Pancreas (tissue), 10 donors: ENCODE measurements at places on chromosomes 7 and 10.

DNA sequence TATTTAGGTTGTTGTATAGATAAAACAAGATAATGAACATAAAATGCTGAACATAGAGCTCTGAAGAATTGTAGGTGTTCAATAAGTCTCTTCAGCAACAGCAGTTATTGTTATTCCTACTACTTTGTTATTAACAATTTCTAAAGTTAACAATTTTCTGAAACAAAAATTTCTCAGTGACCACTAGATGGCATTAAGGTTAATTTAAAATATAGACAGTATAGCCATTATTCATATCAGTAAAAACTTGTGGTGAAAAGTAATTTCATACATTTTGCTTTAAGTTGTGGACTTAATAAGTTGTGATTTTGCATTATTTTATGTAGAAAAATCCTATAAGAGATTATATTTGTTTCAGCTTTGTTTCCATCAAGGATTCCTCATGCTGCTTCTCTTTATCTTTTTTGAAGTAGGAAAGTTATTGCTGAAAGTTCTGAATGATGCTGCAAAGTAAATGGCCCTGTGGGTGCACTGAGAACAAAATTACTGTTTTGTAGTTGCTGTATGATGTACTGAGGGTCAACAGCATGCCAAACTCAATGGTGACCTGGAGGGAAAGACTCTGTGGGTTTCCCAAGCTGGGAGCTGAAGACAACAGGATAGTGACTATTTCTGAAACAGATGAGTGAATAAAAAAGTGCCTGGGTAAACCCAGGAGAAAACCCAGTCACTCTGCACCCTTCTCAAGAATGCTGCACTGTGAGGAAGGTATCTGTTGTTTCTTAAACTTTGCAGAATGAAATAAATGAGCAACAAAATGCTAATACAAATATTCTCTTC lies 253.6 kb downstream of the KIF20B start:
- DNase-seq, result no peak

DNA sequence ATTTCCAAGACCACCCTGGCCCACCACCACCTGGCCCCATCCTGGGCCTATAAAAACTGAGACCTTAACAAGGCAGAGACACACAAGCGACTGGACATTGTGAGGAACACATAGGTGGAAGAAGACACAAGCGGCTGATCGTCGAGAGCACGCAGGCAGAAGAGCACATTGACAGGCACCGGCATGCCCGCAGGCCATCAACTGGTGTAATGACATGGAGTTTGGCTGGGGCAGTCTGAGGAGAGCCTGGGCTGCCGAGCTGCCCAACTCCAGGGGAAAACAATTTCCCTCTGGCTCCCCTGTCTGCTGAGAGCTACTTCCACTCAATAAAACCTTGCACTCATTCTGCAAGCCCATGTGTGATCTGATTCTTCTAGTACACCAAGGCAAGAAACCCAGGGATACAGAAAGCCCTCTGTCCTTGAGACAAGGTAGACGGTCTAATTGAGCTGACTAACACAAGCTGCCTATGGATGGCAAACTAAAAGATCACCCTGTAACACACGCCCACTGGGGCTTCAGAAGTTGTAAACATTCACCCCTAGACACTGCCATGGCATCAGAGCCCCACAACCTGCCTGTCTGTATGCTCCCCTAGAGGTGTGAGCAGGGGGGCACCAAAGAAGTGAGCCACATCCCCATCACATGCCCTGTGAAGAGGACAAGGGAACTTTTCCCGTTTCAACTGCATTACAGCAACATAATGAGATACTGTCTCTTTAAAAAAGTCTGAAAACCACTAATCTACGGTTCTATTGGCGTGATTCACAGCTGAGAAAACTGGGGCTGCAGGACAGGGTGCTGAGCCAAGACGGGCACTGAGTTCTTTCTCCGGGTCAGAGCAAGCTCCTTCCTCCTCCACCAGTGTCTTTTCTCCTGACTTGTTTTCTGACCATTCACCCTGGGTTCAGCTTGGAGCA lies 18.5 kb upstream of the TNS3 start:
- DNase-seq, result peak; percentile 23

DNA sequence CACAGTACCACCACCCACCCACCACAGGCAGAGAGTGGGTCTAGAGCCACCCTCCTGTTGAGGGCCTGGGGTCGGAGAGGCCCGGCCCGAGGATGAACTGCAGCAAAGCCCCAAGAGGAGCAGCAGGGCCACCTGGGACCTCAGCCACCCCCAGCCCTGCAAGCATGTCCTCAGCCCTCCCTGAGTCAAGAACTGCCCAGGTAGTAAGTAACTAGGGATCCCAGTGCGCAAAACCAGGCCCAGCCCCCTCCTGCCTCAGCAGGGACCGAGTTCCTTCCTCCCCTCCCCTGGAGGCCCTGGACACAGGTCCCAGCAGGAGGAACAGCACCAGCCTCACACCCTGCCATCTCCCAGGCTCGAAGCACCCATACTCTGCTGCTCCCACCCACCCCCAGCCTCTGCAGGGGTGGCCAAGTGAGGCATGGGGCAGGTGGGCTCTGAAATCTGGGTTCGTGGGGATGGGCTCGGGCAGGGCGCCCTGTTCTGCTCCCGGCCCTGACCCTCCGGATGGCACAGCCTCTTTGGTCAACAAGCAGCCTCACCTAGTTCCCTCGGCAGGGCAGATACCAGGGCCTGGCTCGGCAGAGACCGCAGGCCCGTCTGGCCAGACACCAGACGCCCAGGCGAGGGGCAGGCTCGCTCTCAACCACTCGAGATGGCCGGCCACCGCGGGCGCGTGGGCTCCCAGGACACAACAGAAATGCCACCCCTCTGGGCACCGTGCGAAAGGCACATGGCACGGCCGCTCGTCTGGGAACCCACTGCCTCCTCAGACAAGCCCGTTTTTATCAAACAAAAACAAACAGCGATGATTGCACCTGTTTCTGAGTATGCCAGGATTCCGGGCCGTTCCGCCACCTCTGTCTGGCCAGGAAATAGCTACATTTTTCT lies 15.2 kb downstream of the PDGFA start:
- peak; percentile 83 for DNase-seq

- DNase-seq, result no peak
Observed at GRCh38 chr10:112261281-112261822, 21.8 kb upstream of the TECTB start.

- DNase-seq, result no peak
Observed at GRCh38 chr10:33257439-33258080, 76.9 kb downstream of the NRP1 start.

GRCh38 chr10:86311906-86312305 lies 54.7 kb downstream of the GRID1 start:
- no peak for DNase-seq

GRCh38 chr10:132162021-132162531 lies 24.7 kb upstream of the DPYSL4 start:
- peak; percentile 43 for DNase-seq

- DNase-seq, result no peak
Observed at GRCh38 chr7:151745706-151746105, 131.2 kb downstream of the PRKAG2 start.

DNA sequence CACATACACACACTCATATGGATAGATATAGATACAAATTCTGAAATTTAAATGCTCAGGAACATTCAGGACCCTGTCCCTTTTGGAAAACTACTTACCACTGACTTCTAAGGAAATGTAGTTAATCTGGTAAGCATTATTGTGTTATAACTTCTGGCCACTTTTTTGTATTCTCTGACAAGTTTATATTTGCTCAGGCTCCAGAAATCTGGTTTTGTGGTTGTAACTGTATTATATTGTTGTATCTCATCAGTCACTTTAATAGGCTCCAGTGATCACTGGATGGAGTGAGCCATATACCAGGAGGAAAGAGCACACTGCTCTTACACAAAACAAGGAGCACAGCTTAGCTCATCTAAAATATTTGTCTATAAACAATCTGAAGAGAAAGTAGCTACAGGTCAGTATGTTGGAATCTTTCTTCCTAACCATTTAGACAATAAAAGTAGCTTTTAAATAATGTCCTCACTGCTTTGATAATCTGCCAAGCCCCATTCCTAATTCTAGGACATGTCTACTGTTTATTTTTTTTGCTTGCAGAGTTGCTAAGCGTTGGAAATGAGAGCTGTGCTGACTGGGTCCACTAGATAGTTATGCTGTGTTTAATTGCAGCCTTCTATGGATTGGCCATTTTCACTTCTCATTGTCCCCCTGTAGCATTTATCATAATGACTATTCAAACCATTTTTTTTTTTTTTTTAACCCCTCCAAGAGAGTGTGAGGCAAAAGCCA lies 43.8 kb downstream of the SMNDC1 start:
- no peak for DNase-seq

DNA sequence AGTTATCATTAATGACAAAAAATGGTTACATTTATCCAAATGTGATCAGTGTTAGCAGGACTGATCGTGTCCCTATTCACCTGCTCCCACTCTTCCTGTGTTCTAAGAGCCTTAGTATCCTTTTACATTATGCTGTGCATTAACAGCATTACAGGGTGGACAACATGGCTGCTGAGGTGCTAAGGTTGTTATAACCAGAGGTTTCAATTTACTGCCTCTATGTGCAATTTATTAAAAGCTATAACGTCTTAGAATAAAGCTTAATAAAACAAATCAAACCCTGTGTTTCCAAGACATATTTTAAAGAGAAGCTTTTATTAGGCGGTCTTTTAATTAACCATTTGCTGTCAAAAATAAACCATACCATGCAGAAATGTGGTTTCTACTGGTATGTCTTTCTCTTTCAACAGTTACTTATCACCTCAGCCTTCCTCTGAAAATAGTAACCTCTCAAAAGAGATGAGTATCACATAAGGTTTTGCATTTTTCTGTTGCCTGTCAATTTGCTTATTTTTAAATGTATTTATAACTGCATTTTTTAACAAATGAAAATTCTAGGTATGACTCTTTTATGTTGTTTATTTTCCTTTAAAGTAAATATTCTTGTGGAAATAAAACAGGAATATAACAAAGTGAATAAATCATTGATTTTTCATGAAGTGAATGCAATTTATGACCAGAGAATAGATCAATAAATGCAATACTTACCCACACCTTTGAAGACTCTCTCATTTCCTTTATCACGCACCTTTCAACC lies 849.8 kb upstream of the SORCS1 start:
- DNase-seq, result no peak

GRCh38 chr7:18975276-18975675 lies 142.2 kb downstream of the TWIST1 start:
- DNase-seq, result no peak

DNA sequence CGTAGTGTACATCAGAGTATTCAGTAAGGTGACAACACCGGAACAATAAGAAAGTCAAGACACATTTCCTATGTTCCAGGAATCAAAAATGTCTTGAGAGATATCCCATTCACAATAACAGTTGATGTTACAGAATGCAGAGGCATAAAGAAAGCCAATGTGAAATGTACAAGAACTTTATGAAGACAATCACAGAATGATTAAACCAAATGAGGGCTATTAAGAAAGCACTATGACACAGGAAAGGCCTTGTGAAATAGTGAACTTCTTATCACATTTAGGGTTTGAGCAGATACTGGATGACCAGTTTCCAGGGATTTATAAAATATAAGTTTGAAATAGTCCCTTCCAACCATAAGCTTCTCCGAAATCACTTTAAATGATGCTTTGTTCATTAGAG lies 52.7 kb downstream of the VWDE start:
- no peak for DNase-seq

GRCh38 chr7:5701085-5701914 lies 80.2 kb downstream of the RNF216 start:
- DNase-seq, result no peak

DNA sequence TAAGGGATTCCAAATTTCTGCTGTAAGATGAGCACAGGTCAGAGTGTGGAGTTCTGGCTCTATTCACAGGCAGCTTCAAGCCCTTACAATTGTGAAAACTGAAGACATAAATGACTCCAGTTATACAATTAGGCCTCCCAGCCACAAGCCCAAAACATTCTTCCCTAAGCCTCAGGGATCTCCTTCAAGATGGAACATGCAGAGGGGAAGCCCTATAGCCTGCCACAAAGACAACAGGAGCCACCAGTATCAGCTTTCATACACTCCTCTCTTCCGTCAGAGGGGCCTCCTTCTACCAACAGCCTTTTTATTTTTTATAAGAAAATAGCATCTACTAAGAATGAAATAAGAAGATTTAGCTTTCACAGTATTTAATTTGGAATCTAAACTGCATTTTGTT lies 46.5 kb downstream of the DLD start:
- DNase-seq, result no peak

DNA sequence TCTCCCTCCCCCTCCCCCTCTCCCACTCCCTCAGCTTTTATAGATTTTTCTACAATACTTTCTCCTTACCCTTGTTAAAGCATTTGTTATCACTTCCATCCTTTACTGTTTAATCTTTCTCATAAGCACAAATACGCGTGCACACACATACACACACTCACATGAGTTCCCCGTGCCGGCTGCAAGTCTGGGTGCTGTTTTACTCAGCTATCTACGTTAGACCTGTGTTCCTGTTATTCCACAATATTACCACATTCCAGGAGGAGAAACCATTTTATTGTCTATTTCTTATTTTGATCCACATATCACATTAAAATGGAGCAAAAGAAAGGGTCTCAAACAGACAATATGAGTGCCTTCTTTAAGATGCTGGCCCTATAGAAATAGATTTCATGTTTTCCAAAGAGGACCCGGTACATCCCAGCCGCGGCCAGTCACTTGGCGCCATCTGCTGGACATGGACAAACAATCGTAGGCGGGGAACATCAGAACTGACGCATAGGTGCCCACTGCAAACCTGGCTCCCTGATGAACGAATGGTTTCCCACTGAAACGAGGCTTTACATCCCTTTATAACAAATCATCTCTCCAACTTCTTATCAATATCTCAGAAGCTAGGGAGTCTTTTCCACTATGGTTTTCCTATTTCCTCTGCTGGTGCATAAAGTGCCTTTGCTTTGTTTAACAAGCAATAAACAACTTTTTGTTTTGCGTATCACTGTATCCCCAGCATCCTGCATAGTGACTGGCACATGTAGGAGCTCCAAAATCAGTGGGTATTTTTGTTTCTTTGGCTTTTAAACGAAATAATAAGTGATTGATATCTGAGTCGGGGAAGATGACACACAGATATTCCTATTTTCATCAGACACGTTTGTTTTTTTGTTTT lies 25.2 kb upstream of the OPTN start:
- DNase-seq, result peak; percentile 80
